Stimulated activated naive CD8-positive, alpha-beta T cell treated with anti-CD3 and anti-CD28 coated beads, Interleukin-15, Interleukin-2, amounts not matched to agents 100 U/mL and 50 U/mL, for 24 hours (primary cell): ENCODE measurements at places on chromosomes 12 and 14.

GRCh38 chr12:124480469-124481256 lies 86.7 kb downstream of the NCOR2 start:
- DNase-seq = peak; percentile 50

DNA sequence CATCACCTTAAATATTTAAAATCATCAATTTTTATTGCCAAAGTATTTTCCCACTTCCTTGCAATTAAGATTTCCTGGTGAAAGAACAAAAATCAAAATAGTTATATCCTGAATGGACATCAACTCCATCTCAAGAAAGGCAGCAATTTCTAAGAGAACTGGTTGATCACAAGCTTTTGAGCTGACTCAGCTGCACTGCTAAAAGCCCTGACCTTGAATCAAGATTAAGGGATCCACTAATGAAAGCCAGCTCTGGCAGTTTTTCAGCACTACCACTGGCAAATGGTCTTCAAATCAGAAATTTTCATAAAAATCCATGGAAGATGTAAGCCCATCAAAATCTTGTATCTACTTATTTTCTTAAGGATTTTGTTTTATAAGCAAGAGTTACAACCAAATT lies 123.4 kb downstream of the SLC6A15 start:
- DNase-seq = no peak

DNA sequence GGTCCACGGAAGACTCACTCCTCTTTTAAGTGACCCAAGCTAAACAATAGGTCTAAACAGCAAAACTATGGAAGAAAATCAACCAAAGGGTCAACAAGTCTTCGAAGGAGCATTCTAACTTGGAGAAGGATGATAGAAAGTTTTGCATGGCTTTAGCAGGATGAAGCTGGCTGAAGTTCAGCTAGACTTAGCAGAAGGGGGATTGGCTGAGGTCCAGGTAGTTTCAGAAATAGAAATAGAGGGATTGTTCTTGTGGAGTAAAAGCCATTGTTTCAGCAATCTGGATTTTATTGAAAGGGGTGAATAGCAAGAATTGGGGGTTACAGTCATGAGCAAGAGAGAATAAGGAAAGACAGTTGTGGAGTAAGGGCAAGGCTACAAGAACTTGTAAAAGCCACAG lies 84.7 kb upstream of the TSPAN8 start:
- no peak for DNase-seq

- DNase-seq = no peak
Measured at GRCh38 chr14:59776468-59776867, 94.1 kb downstream of the RTN1 start.

GRCh38 chr14:105378199-105378598 lies 20.1 kb upstream of the TEX22 start:
- DNase-seq = no peak

DNA sequence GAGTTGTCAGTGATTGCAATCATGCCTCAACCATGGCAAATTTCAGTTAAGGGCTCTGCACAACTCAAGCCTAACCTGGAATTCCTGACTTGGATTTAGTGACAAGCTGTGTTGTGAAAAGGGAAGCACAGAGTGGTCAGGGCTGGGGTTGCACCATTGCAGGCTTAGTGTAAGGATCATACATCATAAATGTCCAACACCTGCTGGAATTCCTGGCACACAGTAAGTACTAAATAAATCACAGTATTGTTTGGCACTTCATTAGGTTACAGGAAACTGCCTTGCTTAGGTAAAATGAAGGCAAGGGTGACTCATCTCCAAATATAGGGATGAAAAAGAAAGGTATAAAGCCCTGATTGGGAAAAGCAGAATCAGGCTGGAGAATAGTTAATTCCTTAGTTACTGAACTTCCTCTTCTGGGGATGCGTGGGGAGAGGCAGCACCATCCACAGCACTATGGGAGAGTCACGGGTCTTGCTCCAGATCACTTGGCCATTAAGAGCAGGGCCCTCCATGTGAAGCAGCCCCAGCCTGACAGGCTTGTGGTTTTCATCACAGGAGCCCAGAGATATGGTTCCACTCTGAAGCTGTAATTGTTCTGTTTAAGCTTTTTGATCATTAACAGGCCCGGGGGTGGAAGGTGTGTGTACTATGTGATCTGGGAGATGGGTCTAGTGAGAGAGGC lies 39.7 kb downstream of the SLC8A3 start:
- no peak for DNase-seq

- DNase-seq = no peak
Measured at GRCh38 chr14:80278293-80279023, 67.2 kb upstream of the DIO2 start.

GRCh38 chr12:12278899-12279298 lies 12.1 kb upstream of the LRP6 start:
- no peak for DNase-seq

DNA sequence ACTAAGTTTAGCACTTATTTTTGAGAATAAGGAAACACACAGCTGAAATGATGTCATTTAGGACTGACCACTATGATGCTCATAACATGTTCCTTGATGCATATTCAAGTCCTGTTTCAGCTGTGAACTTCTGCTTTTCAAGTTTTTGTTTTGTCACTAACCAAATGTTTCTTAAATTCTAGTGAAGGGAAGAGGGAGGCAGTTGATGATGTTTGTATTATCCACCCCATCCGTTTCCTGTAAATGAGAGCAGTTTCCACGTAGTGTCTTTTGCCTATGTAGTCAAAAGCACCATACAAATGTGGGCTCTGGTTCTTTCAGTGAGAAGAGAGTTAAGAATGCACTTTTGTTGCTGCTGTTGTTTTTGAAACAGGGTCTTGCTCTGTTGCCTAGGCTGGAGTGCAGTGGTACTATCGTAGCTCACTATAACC lies 491.8 kb downstream of the PCNX1 start:
- no peak for DNase-seq

DNA sequence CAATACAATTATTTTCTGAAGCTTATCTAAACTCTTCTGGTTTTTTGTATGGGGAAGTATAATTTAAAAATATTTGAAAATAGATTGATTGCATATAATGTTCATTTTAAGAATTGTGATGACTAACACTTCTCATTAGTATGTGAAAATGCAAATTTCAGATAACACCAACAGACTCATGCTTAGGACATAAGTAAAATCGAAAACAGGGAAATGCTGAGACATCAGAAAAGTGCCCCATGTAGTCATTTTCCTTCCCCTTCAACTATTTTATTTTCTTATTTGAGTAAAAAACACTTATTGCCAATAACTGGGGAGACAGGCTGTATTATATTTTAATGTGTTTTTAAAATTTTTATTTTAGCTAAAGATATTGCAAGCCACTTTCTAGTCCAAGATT lies 814.7 kb downstream of the GALC start:
- DNase-seq = no peak

- DNase-seq = no peak
Measured at GRCh38 chr14:105398726-105399465, 558 bp downstream of the TEX22 start.

GRCh38 chr14:104131968-104132732 lies 6.2 kb upstream of the KIF26A start:
- DNase-seq = peak; percentile 2

GRCh38 chr12:70847871-70848270 lies 72.7 kb downstream of the PTPRR start:
- no peak for DNase-seq

GRCh38 chr12:125070661-125071390 lies 5.6 kb downstream of the AACS start:
- DNase-seq = no peak

DNA sequence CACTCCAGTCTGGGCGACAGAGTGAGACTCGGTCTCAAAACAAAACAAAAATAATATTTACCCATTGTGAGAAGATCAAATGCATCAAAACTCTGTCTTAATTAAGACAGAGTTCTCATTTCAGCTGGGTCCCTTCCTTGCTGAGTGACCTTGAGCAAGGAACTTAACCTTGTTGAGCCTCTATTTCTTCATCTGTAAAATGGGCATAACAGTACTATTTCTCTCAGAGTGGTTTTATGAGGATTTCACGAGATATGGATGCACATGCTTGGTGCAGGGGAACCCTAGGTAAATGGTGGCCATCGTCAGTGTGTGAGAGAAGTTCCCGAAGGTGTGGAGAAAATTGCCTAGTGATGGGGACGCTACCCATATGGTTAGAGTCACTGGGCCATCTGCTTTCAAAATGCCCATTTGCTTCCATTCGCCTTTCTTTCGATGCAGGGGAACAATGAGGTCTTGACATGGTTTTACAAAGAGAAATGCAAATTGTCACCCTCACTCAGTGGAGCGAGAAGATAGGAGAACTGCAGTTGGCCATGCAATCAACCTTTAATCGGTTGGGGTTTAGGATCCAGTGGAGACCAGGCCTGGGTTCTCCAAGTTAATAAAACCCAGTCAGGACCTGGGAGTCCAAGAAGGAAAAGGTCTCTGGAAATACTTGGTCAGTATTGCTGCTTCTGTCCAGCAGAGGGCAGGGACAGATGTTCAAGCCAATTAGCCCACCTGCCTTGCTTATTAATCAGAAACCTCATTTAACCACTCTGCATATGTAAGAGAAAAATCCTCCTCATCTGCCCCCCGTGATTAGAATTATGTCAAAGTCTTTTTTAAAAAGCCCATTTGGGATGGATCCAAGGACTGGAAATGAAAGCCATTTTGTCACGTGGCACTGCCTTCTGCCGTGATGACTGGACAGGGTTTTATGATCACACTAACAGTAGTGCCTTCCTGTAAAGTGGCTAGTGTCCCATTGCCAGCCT lies 37.2 kb downstream of the CFAP251 start:
- DNase-seq = no peak

DNA sequence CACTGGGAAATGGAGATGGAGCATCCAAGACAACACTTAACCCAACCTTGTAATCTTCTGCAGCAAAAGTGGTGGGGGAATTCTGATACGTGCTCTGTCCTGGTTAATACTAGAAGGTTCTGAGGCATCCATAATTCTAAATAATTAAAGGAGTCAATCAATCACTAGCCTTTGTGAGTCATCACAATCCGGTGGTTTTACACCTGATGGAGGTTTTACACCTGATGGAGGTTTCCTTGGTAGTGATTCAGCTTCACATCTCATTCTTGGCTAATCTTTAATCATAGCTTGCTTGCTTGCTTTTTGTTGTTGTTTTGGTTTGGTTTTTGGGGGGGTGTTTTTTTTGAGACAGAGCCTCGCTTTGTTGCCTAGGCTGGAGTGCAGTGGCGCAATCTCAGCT lies 343.4 kb downstream of the DPF3 start:
- DNase-seq = no peak

DNA sequence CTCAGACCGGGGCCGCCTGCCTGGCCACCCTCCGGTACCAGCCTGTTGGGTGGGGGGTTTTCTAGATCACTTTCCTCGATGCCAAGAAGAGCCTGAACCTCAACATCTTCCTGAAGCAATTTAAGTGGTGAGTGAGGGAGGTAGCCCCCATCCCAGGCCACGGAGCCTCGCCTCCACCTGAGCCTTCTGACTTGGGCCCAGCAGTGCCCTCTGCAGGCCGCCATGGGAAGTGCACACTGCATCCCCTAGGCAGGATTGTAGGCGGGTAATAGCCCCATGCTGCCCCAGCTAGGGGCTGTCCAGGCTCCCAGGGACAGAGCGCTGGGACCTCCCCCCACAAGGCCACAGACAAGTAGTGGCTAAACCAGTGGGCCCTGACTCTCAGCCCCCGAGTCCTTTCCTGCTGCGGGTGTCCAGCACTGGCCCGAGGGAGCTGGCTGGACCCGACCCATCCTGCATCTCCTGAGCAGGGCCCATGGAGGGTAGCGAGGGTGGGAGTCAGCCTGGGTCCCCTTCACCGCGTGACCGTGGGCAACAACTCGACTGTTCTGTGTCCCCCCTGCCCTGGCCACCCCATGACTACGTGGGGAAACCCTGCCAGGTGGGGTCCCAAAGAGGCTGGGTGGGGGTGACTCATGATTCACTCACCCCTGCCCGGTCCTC lies 15.3 kb upstream of the ADSS1 start:
- peak; percentile 82 for DNase-seq

DNA sequence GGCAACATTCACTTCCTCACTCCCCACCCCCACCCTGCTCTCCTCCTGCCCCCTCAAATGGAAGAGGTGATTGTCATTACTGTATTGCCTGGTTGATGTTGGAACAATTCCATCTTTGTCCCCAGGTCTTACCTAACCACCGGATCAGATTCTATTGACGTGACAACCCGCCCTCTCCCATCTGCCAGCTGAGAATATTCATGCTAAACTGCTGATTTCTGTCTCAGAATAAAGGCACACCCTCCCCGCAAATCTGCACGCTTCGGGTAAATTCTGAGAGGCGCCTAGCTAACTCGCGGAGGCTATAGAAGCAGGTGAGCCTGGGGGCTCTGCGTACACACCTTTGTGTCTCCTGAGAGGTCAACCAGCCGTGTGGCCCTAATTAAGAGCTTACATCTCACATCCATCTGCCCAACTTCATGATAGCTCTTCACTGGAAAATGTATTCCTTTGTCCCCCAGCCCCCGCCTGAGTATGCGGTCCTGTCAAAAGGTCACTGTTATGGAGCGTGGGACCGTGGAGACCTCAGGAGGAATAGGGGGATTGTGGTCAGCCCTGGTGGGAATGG lies 1054.3 kb downstream of the VRK1 start:
- DNase-seq = no peak

- DNase-seq = no peak
Measured at GRCh38 chr12:67760586-67761275, 112.2 kb downstream of the DYRK2 start.

- no peak for DNase-seq
Measured at GRCh38 chr12:52606581-52607218, 5.4 kb upstream of the KRT72 start.

DNA sequence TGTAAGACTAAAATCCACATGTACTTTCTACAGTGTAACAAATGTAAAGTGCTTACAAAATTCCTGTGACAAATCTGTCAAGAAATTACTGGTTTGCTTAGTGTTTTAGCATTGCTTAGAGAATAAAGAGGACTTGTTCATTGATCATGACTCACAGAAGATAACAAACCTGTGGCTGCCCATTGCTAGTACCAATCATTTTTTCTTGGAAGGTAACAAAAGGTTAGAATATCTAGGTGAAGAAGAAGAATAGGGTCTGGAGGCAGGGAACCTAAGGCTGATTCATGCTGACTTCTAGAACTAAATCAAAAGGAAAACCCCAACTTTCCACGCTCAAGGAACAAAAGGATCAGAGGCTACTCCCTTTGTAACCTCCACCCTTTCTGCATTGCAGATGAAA lies 232.7 kb upstream of the ABCD2 start:
- no peak for DNase-seq

DNA sequence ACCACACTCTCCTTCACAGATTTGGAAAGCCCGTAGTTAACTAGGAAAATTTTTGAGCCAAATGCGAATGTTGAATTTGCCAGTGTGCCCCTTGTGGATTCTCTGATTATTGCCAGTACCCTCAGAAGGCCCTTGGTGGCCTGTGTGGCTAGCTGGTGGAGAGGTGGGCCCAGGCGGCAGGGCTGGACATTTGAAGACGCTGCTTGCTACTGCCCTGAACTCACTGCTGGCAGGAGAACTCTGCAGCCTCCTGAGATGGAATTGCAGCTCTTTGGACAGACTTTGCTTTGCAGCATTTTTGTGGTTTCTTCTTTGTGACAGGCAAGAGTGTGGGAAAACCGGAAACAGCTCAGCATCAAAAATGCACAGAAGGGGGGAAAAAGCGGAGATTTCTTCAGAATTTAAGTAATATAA lies 97.6 kb downstream of the TGFB3 start:
- no peak for DNase-seq
